ENCODE measurements at places on chromosomes 4 and X. TPM values are rescaled to one million over a fixed set of nuclear protein-coding genes. Genes with fewer than 3 reads are reported as not detected.

Gene MAGEA6
- total RNA-seq, result not detected

Gene COL4A6
- 143 TPM for total RNA-seq

DNA sequence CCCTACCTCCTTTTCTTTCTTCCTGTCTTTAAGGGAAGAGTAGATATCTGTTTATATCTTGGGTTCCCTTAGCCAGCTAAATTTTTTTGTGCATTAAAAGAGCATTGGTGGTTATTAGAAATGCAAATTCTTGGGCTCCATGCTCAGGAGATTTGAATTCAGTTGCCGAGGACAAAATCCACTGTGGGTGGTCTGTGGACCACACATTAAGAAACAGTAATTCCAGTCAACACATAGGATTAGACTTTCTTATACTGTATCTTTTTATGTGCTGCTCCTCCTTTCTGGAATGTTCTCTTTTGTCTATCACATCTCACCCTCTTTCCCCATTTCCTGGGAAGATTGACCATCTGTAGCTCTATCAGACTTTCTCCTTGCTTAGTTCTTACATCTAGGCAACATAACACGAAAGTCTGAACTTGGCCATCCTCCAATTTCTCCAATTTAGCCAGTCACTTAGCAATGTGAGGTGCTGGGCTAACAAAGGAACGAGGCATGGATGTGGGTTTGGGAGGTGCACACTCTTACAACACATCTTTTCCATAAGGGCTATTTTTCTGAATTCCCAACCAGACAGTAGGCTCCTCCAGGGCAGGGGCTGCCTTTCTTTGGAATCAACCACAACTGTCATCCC lies 5.3 kb upstream of the PDLIM3 start:
- peaks cover 57% of the 10 kb centered on the region for H3K4me1 ChIP-seq
- H3K36me3 ChIP-seq, result no peaks in the 10 kb centered on the region
- H3K27me3 ChIP-seq, result no peaks in the 10 kb centered on the region
- no peak for DNase-seq

DNA sequence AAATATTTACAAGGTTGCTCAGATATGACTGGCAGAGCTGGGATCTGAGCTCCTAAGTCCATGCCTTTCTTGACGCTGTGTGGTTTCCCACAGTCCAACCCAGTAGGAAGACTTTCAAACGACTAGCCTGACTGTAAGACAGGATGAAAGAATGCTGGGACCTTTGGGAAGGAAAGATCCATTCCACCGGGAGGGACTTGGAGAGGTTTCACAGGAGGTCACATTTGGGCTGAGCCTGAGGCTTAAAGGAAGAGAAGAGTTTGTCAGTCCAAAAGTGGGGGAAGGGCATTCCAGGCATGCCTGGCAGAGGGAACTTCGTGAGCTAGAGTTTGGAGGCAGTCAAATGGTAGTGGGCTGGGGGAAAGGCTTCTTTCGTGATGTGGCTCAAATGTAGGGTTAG lies 1.5 kb downstream of the STARD8 start:
- no peaks in the 10 kb centered on the region for H3K27me3 ChIP-seq
- no peak overlapping the region for H3K27ac ChIP-seq
- H3K4me1 ChIP-seq, result no peaks in the 10 kb centered on the region
- DNase-seq, result no peak
- H3K4me3 ChIP-seq, result no peak overlapping the region

- H3K4me3 ChIP-seq, result no peak overlapping the region
- no peaks in the 10 kb centered on the region for H3K27me3 ChIP-seq
- no peak overlapping the region for H3K27ac ChIP-seq
- no peak for DNase-seq
Observed at GRCh38 chr4:27789773-27790172, 929.1 kb downstream of the STIM2 start.

DNA sequence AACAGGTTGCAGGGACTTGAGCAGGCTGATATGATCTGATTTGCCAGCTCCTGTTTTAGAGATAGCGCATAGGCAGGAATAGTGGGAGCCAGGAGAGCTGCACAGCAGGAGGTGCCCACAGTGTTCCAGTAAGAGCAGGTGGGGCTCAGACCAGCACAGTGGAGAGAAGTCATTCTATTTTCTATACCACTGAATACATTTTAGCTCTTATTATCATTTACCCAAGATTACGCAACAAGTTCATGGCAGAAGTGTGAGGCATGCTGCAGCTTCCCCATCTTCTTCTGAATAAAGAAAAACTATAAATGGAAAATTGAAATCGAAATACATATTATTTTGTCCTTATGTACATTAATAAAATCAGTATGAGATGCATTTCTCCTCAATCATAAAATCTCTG lies 114.7 kb upstream of the EDNRA start:
- H3K36me3 ChIP-seq, result no peaks in the 10 kb centered on the region
- DNase-seq, result no peak
- H3K27me3 ChIP-seq, result no peaks in the 10 kb centered on the region
- no peak overlapping the region for H3K27ac ChIP-seq

GRCh38 chr4:152588869-152589268 lies 53.0 kb upstream of the FBXW7 start:
- H3K27ac ChIP-seq, result peak overlapping the region; percentile 1
- no peaks in the 10 kb centered on the region for H3K27me3 ChIP-seq
- peaks cover 5% of the 10 kb centered on the region for H3K4me1 ChIP-seq
- no peak for DNase-seq

DNA sequence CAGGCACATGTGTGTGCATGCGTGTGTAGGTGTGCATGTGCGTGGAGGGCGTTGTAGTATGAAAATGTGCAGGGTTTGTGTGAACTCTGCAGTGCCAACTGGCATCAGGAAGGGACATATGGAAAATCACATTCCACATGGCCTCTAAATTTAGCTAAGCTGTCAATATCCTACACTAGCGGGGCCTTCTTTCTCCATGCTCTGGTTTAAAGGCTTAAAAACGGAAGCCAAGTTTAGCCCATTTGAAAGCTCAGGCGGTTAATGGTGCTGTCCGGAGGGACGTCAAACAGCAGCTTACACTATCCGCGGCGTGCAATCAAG lies 144.1 kb upstream of the NOCT start:
- H3K4me3 ChIP-seq, result no peak overlapping the region
- DNase-seq, result no peak
- H3K4me1 ChIP-seq, result peaks cover 11% of the 10 kb centered on the region
- H3K27ac ChIP-seq, result no peak overlapping the region

DNA sequence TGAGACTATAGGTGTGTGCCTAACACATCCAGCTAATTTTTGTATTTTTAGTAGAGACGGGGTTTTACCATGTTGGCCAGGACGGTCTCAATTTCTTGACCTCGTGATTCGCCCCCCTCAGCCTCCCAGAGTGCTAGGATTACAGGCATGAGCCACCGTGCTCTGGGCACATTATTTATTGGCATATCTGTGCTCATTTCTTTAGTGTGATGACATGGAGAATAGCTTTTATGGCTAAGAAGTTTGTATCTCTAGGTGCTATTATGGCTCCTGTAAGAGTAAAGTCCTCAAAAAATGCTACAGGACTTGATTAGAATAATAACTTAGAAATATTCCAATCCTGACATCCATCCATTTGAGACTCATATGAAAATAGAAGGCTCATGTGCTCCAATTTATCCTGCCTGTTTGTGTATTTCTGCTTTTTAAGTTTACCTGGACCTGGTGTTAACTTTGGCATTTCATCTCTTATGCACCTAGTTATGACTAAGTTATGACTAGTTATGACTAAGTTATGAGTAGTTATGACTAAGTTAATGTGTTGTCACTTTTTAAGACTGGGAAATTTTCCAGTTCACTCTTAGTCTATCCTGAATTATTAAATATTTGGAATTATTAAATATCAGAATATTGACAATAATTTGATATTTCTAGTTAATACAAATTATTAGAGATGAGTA lies 36.4 kb upstream of the UNC5C start:
- H3K27ac ChIP-seq, result no peak overlapping the region
- H3K4me1 ChIP-seq, result no peaks in the 10 kb centered on the region
- no peaks in the 10 kb centered on the region for H3K36me3 ChIP-seq
- no peak overlapping the region for H3K4me3 ChIP-seq
- DNase-seq, result no peak

DNA sequence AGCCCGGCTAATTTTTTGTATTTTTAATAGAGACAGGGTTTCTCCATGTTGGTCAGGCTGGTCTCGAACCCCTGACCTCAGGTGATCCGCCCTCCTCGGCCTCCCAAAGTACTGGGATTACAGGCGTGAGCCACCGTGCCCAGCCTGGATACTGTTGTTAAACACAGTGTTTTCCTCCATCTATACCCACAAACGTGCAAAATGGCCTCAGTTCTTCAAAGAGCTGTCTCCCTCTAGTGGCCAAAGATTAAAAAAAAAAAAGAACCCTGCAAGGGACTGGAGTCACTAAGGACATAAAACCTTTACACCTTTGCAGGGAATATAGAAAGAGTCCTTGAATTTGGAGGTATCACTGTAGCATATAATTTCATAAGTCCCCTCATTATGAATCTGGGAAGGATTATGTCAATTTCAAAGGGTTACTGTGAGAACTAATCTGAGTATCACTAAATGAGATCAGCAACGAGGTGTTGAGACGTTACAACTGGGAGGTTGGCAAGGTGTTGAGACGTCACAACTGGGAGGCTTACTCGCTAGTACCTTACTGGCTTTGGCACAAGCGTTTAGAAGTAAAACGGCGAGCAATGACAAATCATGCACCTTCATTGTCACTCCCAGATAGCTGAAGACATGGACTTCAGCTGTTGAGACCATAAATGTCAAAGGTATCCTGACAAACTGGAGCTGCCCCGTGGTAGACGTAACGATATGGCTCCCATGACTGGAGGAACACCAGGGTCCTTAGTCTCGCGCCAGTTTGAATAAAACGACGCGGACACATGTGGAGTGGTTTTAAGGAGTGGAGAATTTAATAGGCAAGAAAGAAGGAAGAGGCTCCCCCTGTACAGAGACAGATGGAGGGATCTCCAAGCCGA lies 33.4 kb upstream of the ENPP6 start:
- H3K4me3 ChIP-seq, result no peak overlapping the region
- no peaks in the 10 kb centered on the region for H3K36me3 ChIP-seq
- no peak overlapping the region for H3K27ac ChIP-seq
- H3K27me3 ChIP-seq, result no peaks in the 10 kb centered on the region

DNA sequence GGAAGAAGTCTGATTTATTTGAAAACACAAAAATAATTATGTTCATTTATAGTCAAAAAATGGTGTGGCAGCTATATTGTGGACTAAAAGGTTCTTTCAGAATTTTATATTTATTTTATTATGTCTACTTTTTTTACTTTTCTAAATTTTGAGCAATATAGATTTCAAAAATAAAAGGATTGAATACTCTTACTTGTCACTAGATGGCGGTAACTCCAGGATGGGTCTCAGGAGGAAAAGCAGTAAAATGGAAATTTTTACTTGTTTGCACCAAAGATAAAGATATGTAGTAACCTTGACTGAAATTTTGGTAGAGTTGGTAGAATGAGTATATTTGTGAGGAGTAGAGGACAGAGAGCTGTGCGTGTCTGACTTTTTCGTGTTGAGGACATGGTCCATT lies 14.5 kb upstream of the DACH2 start:
- H3K4me3 ChIP-seq, result no peak overlapping the region
- H3K27me3 ChIP-seq, result no peaks in the 10 kb centered on the region
- no peak overlapping the region for H3K27ac ChIP-seq
- DNase-seq, result no peak
- no peaks in the 10 kb centered on the region for H3K36me3 ChIP-seq
- no peaks in the 10 kb centered on the region for H3K4me1 ChIP-seq

DNA sequence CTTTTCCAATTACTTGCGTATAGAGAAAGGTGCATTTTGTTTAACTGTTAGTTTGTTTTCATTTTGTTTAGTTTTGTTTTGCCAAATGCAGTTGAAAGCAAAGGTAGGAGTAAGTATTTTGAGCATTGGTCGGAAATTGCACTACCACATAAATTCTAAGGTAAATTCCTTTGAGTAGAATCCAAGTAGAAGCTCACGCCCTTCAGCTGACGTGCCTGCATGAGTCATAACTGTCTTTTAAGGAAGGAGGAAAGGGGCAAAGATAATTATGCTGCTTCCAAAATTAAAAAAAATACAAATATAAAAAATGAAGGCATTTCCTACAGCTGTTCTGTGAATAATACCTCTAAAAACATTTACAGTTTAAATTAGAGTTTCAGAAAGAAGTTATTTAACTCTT lies 110.2 kb upstream of the MYOZ2 start:
- H3K36me3 ChIP-seq, result peaks cover 9% of the 10 kb centered on the region
- peak overlapping the region; percentile 91 for H3K27ac ChIP-seq
- H3K4me3 ChIP-seq, result peak overlapping the region; percentile 55
- H3K27me3 ChIP-seq, result no peaks in the 10 kb centered on the region
- peaks cover 37% of the 10 kb centered on the region for H3K4me1 ChIP-seq
- DNase-seq, result no peak

DNA sequence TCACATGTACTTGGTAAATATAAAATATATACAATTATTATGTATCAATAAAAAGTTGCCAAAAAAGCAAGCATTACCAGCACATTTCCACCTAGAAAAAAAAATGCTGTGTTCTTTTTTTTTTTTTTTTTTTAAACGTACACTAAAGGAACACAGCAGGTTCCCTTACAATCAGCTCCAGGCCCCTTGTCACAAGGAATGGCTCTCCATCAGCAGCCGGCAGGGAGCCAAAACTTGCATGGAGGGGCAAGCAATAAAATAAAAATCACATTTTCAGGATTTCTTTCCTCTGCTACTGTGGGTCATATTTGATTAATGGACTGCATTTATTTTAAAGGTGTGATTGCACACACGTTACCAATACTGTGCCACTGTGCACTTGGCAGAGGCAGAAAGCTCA lies 460.3 kb downstream of the GPAT3 start:
- no peaks in the 10 kb centered on the region for H3K36me3 ChIP-seq
- no peaks in the 10 kb centered on the region for H3K4me1 ChIP-seq
- DNase-seq, result no peak

- DNase-seq, result no peak
- H3K4me1 ChIP-seq, result no peaks in the 10 kb centered on the region
- no peaks in the 10 kb centered on the region for H3K36me3 ChIP-seq
- no peaks in the 10 kb centered on the region for H3K27me3 ChIP-seq
Observed at GRCh38 chrX:85004255-85004654, 578 bp downstream of the APOOL start.

DNA sequence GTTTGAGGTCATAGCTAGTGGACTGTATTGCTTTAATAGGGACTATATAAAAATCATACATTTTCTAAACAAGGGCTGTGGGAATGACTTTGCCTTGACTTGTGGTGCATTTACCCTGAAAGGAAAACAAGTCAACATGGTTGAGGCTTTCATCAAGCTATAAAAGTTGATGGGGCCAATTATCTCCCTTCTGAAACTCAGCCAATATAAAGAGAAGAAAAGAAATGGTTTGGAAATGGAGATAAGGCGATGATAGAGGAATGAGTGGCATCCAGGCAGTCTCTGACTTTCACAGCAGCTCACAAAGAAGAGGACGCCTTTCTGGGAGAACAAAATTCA lies 118.7 kb downstream of the SMARCA1 start:
- no peak for DNase-seq
- H3K4me3 ChIP-seq, result no peak overlapping the region
- H3K27me3 ChIP-seq, result no peaks in the 10 kb centered on the region
- no peaks in the 10 kb centered on the region for H3K4me1 ChIP-seq

- no peaks in the 10 kb centered on the region for H3K36me3 ChIP-seq
- H3K4me1 ChIP-seq, result no peaks in the 10 kb centered on the region
- no peak for DNase-seq
- H3K27ac ChIP-seq, result no peak overlapping the region
- H3K4me3 ChIP-seq, result no peak overlapping the region
- no peaks in the 10 kb centered on the region for H3K27me3 ChIP-seq
Observed at GRCh38 chr4:80900908-80901307, 129.6 kb upstream of the BMP3 start.
